ENCODE measurements at places on chromosomes 3 and 15. TPM values are rescaled to one million over a fixed set of nuclear protein-coding genes. Genes with fewer than 3 reads are reported as not detected.

Gene SLC7A14
- total RNA-seq, result not detected

Gene YEATS2
- 38.6 TPM for total RNA-seq

Gene SLC6A20
- 0.89 TPM for total RNA-seq

Gene IFT122
- total RNA-seq, result 21.4 TPM

Gene CLRN1
- not detected for total RNA-seq

DNA sequence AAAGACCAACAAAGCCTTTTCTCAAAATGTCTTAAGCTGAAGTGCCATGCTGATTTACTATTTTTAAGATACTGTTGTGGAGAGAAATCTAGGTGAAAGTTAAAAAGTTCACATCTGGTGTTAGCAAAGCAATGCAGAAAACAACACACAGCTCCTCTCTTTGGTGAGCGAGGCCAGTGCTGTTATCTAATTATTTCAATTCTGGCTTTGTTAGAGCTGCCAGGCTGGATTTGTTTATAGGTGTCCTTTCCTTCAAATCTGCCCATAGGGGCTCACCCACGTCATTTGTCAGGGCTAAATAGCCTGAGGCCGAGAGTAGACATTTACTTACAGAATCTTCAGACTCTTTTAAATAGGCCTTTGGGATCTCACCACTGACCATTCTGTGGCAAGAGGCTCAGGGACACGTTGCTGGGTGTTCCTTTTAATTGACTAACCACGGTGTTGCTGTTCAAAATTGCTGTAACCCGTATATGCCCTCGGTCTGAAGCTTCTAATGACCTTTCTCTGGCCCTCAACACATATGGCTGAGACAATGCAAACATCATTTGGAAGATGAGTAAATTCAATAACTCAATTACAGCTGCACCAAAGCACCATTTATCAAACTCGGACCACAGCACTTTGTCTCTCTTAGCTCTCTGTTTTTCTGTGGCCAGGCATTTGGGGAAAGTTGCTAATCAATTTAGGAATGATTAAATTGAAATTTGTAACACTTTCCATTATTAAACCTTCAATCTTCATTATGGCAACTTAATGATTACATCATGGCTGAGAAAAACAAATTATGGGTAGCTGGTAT lies 152.6 kb downstream of the PDZRN3 start:
- no peak overlapping the region for H3K27ac ChIP-seq
- peaks cover 6% of the 10 kb centered on the region for H3K27me3 ChIP-seq
- H3K36me3 ChIP-seq, result no peaks in the 10 kb centered on the region

- no peaks in the 10 kb centered on the region for H3K36me3 ChIP-seq
- H3K4me1 ChIP-seq, result peaks cover 15% of the 10 kb centered on the region
- no peak for DNase-seq
- H3K27ac ChIP-seq, result no peak overlapping the region
Measured at GRCh38 chr3:155233213-155233612, 60.3 kb downstream of the STRIT1 start.

DNA sequence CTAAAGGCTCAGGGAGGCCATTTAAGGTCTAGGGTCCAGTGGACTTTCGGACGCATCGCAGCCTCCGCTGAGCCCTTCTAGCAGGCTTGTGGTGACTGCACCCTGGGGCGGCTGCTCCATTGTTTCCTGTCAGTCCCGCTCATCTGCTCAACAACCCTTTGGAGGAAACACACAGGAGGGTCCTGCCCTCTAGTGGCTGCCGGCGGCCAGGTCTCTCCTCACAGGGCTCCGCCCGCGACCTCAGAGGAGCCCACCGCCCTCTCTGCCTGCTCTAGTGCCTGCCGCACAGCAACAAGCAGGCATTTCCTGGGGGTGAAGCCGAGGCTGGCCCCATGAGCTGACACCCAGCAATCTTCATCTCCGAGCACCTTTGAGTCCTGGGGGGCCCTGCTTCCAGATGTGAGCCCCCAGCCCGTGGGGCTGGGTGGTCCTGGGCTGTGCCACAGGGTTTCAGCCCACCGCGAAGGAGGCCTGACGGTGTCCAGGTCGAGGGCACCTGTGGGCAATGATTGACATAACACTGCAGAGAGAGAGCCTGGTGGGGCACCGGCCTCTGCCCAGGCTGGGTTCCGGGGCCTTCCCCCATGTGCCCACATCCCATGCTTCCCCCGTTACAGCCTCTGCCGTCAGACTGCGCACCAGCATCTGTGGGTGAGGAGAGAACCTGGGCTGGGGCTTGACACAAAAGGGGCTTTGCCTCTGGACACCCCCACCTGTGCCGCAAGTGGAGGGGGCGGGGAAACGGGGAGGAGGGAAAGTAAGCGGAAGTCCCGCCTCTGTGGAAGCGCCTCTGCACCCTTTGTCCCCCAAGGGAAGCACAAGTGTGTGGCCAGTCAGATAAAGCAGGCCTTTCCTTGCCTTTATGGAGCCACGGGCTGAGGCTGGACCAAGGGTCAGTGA lies 27.0 kb upstream of the SFMBT1 start:
- peak; percentile 48 for DNase-seq
- peak overlapping the region; percentile 47 for H3K27ac ChIP-seq
- H3K4me1 ChIP-seq, result peaks cover 6% of the 10 kb centered on the region
- H3K36me3 ChIP-seq, result no peaks in the 10 kb centered on the region
- H3K4me3 ChIP-seq, result peak overlapping the region; percentile 46
- H3K27me3 ChIP-seq, result no peaks in the 10 kb centered on the region

DNA sequence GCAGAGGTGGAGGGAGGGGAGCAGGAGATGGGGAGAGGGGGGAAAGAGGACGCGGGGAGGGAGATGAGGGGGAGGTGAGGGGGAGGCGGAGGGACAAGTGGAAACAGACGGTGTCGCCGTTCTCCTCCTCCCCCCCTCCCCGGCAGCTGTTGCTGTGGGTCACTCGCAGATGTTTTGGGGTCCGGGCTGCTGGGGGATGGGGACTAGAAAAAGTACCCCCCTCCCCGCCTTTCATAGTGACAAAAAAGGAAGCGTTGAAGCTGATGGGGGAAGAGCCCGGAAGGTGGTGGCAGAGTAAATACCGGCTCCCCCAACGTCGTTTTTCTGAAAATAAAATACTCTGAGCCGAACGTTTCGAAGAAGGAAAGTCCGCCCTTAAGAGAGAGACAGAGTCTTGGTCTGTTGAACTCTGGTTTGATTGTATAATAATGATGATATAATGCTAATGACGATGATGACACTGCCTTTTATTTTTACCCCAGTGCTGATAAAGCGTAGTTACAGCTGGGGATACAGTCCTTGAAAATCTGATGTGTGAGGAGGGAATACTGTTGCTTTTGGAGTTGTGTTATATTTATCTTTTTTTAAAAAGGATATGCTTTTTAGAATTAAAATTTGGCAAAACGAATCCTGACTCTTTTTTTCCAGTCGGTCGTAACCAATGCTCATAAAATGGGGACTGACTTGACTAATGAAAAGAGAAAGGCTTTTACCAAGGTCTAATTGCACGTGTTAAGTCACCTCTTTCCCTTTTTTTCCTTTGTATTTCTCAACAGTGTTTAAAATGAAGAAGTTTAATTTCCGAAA lies 993 bp downstream of the STXBP5L start:
- DNase-seq, result no peak
- H3K36me3 ChIP-seq, result no peaks in the 10 kb centered on the region
- H3K4me1 ChIP-seq, result no peaks in the 10 kb centered on the region
- H3K27ac ChIP-seq, result no peak overlapping the region
- H3K4me3 ChIP-seq, result no peak overlapping the region

DNA sequence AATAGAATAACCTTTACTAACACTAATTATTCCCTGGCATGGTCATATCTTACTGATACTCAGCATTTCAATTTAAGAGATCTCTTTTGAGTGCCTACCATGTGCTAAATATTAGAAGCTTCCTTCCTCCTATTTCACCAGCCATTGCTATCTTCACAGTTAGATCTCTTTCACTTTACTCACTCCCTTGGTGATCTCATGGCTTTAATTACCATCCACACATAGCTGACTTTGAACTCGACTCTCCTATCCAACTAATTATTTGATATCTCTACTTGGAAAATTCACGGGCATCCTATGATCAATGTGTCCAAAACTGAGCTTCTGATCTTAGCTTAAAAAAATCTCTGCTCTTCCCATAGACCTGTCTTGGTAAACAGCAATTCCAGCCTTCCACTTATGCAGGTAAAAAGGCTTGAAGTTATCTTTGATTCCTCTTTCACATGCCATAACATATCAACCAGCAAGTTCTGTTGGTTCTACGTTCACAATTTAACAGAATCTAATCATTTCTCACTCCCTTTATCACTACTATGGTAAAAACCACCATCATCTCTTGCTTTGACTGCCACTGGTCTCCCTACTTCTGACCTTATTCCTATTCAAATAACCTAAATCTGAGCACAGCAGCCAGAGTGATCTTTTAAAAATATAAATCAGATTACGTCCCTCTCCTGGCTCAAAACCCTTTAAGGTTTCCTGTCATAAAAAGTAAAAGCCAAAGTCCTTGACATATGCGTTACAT lies 41.8 kb downstream of the HLTF start:
- no peak overlapping the region for H3K27ac ChIP-seq
- H3K27me3 ChIP-seq, result no peaks in the 10 kb centered on the region
- DNase-seq, result no peak
- no peak overlapping the region for H3K4me3 ChIP-seq
- no peaks in the 10 kb centered on the region for H3K4me1 ChIP-seq

DNA sequence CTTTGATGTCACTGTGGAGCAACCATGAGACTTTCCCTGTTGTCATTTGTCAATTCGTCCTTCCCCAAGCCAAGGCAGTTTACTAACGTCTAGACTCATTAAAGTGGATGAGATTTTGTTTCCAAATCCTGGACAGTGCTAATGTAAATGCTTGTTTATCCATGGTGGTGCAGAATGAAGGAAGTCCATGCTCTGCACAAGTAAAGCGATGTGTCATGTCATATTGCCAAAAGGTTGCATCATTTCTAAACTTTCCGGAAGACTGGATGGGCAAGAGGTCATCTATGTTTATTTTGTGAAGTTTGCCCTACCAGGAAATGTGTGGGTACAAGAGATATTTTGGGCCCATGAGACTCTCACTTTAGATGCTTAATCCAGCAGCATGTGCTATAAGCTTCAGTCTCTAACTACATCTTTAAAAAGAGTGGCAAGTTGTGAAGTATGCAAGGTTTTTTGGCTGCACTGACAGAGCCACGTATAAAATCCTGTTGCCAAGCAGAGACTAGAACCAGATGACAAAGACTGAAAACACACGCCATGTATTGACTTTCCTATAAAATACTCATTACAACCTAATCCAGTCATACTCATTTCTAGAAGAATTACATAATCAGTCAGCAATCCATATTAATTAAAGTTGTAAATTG lies 72.1 kb upstream of the FNDC3B start:
- no peak overlapping the region for H3K27ac ChIP-seq
- peak; percentile 60 for DNase-seq
- H3K4me3 ChIP-seq, result no peak overlapping the region
- no peaks in the 10 kb centered on the region for H3K36me3 ChIP-seq
- no peaks in the 10 kb centered on the region for H3K27me3 ChIP-seq
- H3K4me1 ChIP-seq, result peaks cover 11% of the 10 kb centered on the region

DNA sequence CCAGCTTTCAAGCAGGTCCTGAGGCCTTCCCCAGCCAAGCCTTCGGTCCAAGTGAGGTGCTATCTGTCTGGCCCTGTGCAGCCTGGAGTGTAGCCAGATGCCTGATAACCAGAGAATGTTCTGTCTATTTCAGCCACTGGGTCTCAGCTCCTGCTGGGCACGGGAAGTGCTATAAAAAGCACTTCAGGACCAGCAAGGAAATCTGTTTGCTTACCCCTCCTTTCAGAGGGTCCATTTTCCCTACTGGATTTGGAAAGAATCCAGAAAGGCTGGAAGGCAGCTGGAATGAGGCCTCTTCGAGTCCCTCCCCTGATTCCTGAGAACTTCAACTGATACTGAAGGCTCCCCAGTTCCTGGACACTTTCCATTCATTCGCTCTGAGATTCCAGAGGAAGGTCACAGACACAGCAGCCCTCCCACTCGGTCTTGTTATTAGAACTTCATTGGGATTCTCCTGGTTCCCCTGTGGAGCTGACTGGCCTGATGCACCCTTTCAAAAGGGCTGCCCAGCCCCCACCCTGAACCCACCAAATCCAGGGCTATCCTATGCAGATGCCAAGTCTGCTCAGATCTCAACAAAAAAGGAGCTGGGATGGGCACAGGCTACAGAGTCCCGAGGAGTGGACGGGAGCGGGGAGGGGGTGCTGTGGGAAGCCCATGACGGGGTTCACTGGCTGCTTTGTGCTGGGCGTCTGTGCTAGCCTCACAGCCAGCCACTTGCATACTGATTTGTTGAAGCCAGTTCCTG lies 70.4 kb downstream of the UMPS start:
- no peak for DNase-seq
- no peaks in the 10 kb centered on the region for H3K27me3 ChIP-seq
- H3K27ac ChIP-seq, result no peak overlapping the region
- H3K4me1 ChIP-seq, result no peaks in the 10 kb centered on the region
- H3K36me3 ChIP-seq, result no peaks in the 10 kb centered on the region
- H3K4me3 ChIP-seq, result no peak overlapping the region

- H3K27ac ChIP-seq, result no peak overlapping the region
- no peaks in the 10 kb centered on the region for H3K36me3 ChIP-seq
- H3K27me3 ChIP-seq, result no peaks in the 10 kb centered on the region
- DNase-seq, result no peak
- H3K4me3 ChIP-seq, result no peak overlapping the region
- no peaks in the 10 kb centered on the region for H3K4me1 ChIP-seq
Measured at GRCh38 chr3:110788794-110789193, 282.8 kb upstream of the NECTIN3 start.

DNA sequence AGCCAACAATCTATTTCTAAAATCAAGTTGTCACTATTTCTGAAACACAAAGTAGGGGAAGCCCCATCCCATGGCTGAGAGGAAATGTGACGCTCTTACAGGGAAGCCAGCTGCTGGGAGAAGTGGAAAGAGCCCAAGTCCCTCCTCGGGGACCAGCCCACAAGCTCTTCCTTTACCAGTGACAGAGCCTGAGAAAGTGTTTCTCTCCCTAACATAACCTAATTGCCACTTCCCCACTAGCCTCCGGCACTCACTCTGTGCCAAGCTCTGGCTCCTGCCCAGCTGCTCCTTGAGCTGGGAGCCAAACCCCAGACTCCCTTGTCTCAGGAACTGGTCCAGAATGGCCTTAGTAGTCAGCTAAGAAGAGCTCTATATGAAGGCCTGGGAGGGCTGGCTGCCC lies 42.9 kb downstream of the TNFAIP8L3 start:
- H3K27ac ChIP-seq, result no peak overlapping the region
- H3K4me1 ChIP-seq, result peaks cover 7% of the 10 kb centered on the region
- H3K4me3 ChIP-seq, result no peak overlapping the region
- no peak for DNase-seq
- H3K36me3 ChIP-seq, result no peaks in the 10 kb centered on the region

DNA sequence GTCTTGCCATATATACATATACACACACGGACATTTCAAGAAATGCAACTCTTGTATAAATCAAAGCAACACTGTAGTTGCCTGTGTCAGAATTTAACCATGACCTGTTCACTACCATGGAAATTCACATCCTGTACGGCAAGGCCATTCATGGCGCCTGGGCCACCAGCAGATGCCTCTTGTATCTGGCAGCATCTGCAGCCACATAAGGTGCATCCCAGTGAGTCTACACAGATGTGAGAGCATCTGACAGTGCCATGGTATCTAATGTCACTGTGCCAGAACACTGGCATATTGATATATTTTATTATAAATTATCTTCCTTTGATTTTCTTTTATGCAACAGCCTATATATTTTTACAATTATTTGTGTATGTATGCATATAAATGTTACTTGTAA lies 25.1 kb downstream of the PDZRN3 start:
- H3K4me1 ChIP-seq, result no peaks in the 10 kb centered on the region
- no peak overlapping the region for H3K4me3 ChIP-seq

All from HCT116 (cell line).